ENCODE measurements at places on chromosomes 6 and 20.

GRCh38 chr6:128723667-128724066 is 159.3 kb upstream of the LAMA2 start:
- DNase-seq, result no peak

- DNase-seq, result no peak
Measured at GRCh38 chr20:19725814-19726525, 32.1 kb upstream of the RIN2 start.

- no peak for DNase-seq
Measured at GRCh38 chr6:113829696-113830045, 27.5 kb upstream of the MARCKS start.

DNA sequence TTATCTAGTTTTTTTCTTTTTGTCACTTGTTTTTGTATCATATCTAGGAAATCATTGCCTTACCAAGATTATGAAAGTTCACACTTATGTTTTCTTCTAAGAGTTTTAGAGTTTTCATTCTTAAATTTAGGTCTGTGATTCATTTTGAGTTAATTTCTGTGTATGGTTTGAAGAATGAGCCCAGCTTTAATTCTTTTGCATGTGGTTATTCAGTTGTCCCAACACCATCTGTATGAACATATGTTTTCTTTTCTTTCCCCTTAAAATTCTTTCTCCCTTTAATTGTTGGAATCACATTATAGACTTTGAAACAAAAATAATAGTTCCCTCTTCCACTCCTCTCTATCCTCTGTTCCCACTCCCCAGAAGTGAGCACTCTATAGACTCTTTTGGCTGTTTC is 85.4 kb downstream of the SLX4IP start:
- DNase-seq, result no peak

DNA sequence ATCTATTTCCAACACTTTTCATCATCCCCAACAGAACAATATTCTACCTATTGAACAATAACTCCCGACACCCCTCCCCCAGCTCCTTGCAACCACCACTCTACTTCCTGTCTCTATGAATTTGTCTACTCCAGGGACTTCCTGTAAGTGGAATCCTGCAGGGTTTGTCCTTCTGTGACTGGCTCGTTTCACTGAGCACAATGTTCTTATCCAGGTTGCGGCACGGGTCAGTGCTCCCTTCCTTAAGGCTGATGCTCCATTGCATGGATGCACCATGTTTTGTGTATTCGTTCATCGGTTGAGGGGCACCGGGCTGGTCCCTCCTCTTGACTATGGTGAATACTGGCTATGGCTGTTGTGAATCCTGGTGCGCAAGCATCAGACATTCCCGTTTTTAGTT is 163.2 kb downstream of the TBXT start:
- no peak for DNase-seq

DNA sequence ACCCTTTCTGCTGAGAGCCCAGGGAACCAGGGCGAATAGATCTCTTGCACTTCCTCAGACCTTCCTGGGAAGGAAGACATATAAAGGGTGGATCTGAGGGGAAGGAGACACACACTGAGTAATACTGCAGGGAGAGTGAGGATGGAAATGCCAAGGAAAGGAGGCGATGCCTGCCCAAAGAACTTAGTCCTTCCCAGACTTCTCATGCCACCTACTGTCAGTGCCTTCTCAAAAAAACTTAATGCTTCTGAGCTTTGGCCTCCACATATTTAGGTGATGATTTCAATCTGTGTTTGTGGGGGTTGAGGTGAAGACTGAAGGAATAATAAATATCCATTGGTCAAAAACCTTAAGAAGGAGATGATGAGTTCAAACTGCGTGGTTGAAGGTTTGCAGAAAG is 9.7 kb downstream of the BTN3A1 start:
- no peak for DNase-seq

GRCh38 chr6:340186-340955 is 48.1 kb downstream of the DUSP22 start:
- no peak for DNase-seq

DNA sequence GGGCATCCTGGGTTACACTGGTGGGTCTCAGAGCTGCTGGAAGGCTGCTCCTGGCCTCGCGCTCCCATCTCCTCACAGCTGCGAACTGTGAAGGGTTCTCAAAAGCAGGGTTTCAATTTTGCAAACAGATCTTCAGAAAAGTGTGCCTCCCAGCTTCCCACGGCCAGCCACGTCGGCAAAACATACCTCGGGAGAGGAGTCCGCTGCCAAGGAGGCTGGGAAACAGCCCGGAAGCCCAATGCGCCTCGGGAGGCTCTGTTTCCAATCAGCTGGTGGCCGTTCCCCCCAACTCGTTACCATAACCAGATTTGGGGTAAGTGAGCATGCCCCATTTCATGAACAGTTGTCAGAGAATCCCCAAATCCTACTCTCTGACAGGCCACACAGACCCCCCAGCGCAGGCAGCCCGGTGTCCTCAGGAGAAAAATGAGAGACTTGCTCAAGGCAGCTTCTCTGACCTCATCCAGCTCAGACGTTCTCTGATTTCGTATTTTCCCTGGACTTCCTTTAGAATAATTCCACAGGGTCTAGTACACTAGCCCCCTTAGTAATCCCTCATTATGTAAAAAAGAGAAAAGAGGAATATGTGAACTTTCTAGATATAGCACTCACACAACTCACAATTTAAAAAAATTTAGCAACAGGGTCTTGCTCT is 98.4 kb downstream of the SNX5 start:
- DNase-seq, result no peak

DNA sequence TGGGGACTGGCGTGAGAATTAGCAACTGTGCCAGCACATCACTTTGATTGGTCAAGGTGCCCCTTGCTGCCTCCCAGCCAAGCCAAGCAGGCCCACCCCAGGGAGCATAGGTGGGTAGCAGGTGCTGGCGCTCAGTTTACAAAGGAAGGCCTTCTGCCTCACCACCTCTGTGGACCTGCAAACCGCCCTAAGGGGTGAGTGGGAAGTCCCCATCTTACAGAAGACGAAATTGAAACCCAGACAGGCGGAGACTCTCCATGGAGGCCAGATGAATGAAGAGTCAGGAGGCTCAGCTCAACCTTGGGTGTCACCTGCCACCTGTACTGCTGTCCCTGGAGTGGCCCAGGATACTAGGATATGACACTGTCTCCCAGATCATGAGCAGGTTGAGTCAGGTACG is 21.5 kb upstream of the MAS1L start:
- DNase-seq, result no peak

GRCh38 chr20:44759595-44759994 is 13.9 kb downstream of the KCNK15 start:
- no peak for DNase-seq

DNA sequence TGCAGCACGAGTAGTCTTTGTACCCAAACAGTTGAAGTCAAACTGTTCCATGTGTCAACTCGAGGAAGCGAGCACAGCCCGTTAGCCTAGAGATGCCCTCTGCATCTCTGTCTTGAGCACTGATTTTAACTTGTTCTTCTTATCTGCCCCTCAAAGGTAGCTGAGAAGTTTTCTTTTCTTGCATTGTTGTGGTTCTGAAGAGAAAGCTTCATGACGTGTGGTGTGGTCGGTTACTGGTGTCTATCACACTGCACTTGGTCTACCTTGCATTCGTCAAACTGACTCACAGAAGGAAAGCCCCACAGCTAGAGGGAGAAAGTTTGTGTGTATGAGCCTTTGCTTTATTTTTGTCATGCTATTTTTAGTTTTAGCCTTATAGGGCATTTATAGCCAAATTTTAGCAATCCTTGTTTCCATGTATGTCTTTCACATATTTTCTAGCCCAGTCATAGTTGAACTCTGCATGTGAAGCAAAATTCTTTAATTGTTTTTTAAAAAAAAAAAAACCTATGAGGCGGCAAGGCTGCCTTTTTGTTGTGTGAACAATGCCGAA is 115.1 kb downstream of the JAG1 start:
- peak; percentile 21 for DNase-seq

- peak; percentile 67 for DNase-seq
Measured at GRCh38 chr6:30955367-30956042, 14.7 kb downstream of the MUCL3 start.

- DNase-seq, result peak; percentile 66
Measured at GRCh38 chr20:47196091-47197081, 160.1 kb downstream of the ZMYND8 start.

- peak; percentile 55 for DNase-seq
Measured at GRCh38 chr6:106519460-106520394, 109.6 kb downstream of the RTN4IP1 start.

GRCh38 chr6:11353921-11354389 is 121.5 kb upstream of the NEDD9 start:
- DNase-seq, result peak; percentile 45

DNA sequence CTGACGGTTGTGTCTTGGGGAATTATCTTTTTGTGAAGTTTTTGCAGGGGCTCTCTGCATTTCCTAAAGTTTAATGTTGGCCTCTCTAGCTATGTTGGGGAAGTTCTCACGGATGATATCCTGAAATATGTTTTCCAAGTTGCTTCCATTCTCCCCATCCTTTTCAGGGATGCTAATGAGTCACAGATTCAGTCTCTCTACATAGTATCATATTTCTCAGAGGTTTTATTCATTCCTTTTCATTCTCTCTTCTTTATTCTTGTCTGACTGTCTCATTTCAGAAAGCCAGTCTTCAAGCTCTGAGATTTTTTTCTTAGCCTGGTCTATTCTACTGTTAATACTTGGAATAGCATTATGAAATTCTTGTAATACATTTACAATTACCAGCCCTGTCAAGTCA is 61.3 kb downstream of the UNC5CL start:
- no peak for DNase-seq

DNA sequence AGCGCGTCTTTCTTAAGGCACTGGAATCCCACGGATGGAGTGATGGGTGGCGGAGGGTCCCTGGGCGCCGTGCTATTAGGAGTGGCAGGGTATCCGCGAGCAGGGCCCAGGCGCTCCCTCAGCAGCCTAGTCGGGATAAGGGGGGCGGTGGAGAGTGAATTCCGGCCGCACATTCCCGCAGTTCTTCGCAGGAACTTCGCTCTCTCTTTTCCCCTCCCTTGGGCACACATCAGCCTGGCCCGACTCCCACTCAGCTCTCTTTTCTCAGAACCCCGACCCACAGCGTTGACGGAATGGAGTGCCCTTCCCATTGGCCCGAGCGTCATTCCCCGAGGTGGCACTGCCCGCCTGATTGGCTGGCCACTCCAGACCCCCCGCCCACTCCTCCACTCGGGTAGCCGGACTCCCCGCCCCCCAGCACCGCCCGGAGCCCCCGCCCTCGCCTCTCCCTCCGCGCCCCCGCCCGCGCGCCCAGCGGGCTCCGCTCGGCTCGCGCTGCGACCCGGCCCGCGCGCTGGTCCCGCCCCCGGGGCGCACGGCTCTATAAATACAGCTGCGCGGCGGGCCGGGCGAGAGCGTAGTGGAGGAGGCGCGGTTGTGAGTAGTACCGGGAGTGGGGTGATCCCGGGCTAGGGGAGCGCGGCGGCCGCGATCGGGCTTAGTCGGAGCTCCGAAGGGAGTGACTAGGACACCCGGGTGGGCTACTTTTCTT is at the start of gene ID4:
ID4 (plus strand) TSS at position 572 of the 712 bp plus-strand sequence. CDS start 385 bp downstream, outside the sequence.
- no peak for DNase-seq

All from stimulated activated CD8-positive, alpha-beta memory T cell treated with anti-CD3 and anti-CD28 coated beads, Interleukin-7, amount 100 ng/mL, for 24 hours (primary cell).